ENCODE measurements at places on chromosomes 4 and X. TPM values are rescaled to one million over a fixed set of nuclear protein-coding genes. Genes with fewer than 3 reads are reported as not detected.

DNA sequence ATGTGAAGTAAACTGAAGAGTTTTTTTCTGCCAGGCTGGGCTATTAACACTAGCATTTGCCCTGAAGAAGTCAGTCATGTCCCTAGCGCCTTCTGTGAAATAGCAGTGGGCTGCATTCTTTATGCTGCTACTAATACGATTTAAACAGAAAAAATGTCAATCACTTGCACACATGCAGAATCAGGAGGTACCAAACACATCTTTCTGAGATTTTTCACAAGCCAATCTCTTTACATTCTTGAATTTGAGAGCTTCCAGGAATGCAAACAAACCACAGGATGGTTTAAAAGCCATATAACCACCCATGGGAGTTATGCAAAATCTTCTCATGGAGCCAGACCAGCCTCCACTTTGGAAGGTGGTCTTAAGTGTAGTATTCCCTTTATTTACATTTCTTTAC lies 220.1 kb downstream of the IQCM start:
- no peak for DNase-seq

GRCh38 chrX:9114245-9114644 lies 80.3 kb upstream of the FAM9B start:
- no peak for DNase-seq

GRCh38 chrX:29862126-29862677 lies 353.2 kb upstream of the MAGEB2 start:
- DNase-seq: no peak

GRCh38 chrX:721354-721753 lies 90.8 kb downstream of the SHOX start:
- no peak for DNase-seq

DNA sequence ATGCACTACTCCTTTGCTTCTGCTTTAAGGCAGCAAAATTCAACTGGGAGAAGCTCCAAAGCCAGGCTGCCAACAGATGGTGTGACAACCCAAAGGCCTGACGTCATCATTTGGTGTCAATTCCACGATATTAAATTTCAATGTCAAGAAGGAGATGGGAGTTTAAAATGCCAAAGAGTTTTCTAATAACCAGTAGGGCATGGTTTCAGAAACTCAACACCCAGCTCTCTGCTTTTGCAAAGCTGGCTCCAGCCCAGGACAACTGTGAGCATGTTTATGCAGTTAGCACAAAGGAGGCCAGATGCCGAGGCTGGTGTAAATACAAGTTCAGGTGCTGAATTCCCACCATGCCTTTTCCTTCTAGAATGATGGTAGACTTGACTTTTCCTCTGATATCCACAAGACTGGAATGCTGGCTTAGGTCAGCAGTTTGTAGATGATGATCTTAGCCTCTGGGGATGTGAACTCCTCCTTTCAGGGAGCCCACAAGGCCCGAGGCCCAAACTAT lies 67.3 kb downstream of the AFAP1 start:
- no peak for DNase-seq

The GAGE2A gene
- not detected for polyA plus RNA-seq

The VEGFC gene
- polyA plus RNA-seq: 4.7 TPM

GRCh38 chr4:169098532-169098931 lies 88.5 kb upstream of the CBR4 start:
- DNase-seq: no peak

GRCh38 chr4:9962611-9963314 lies 58.5 kb downstream of the SLC2A9 start:
- DNase-seq: no peak

GRCh38 chr4:69920874-69921273 lies 10.0 kb upstream of the CSN1S1 start:
- DNase-seq: no peak

- DNase-seq: no peak
Observed at GRCh38 chr4:172938072-172938829, 230.4 kb upstream of the GALNT7 start.

- DNase-seq: no peak
Observed at GRCh38 chrX:150870029-150870428, 28.4 kb downstream of the CD99L2 start.

- no peak for DNase-seq
Observed at GRCh38 chr4:85744950-85745349, 270.0 kb downstream of the ARHGAP24 start.

- peak; percentile 24 for DNase-seq
Observed at GRCh38 chrX:38282049-38282448, 45.3 kb downstream of the RPGR start.

- DNase-seq: no peak
Observed at GRCh38 chrX:1300449-1300848, 31.8 kb downstream of the CSF2RA start.

- no peak for DNase-seq
Observed at GRCh38 chr4:48636911-48637310, 143.2 kb downstream of the FRYL start.

The CT55 gene
- polyA plus RNA-seq: not detected

DNA sequence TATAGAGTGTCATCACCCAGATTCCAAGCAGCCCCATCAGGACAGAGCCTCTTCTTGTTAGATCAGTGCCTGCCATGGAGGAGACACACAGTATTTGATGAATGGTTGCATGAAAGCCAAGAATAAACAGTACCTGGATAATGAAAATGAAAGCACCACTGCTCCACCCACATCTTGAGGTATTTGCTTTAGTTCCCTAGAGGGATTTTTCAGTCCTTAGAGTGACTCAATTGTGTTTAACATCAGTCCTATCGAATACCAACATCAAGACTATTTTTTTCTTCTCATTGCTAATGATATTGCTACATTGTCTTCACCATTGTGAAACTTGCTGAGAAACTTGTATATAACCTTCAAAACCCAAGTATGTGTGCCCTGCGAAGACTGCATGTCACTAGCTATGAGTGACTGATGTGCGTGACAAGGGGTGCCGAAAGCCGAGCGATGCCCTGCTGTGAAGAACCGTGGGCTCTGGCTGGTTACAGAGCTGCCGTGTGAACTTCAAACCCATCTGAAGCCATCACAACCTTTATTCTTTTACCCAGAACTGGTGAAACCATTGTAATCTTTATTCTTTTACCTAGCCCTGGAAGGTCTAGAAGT lies 211.3 kb upstream of the FAT1 start:
- DNase-seq: no peak

DNA sequence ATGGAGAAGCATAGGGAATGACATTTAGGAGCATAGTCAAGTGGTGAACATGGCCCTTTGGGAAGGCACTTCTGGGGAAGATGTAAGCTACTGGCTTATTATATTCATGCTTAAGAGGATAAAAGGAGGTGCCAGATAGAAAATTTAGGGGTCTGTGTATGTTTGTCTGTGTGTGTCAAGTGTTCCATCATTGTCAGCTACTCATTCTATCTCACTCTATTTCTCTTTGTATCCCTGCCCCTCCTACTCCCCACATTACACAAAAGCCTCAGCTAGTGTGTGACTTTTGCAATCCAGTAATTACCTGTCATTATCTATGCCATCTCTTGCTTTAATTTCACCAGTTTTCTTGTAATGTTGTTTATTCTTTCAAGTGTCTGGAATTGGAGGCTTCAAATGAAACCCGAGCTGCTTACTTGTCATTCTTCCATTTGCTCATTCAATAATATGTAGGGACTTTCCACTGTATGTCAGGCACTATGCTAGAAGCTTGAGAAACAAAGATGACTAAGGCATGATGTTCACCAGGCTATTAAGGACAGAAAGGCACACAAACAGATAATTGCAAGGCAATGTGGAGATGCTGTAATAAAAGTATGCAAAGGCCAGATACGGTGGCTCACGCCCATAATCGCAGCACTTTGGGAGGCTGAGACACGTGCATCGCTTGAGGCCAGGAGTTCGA lies 229.8 kb upstream of the TEX13C start:
- DNase-seq: no peak

The USO1 gene
- polyA plus RNA-seq: 29.4 TPM

The NDNF gene
- polyA plus RNA-seq: 2.8 TPM

GRCh38 chr4:20572976-20573375 lies 127.3 kb upstream of the PACRGL start:
- DNase-seq: no peak

GRCh38 chrX:65866146-65866545 lies 173.7 kb downstream of the VSIG4 start:
- DNase-seq: no peak

DNA sequence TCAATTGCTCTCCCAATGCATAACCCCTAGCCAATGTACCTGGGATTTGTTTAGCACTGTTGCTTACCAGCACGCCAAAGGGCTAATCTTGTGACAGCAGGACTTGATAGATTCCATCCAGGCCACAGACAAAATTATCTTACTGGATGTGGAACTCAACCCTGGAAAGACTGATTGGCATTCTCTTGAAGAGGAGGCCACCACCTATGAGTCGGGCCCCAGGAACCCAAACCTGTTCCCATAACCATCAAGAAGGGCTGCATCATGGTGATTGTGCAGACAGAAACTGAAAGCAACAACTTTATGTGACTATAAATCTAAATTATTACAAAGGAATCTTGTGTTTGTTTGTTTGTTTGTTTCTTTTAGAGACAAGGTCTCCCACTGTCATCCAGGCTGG lies 19.9 kb upstream of the TMEM255A start:
- DNase-seq: no peak

- DNase-seq: no peak
Observed at GRCh38 chr4:30714408-30715031, 5.6 kb upstream of the PCDH7 start.

The CSAG2 gene
- not detected for polyA plus RNA-seq

The DUX4 gene
- polyA plus RNA-seq: not detected

- no peak for DNase-seq
Observed at GRCh38 chr4:26609868-26610267, 26.0 kb downstream of the TBC1D19 start.

The ITIH6 gene
- polyA plus RNA-seq: not detected

The CORIN gene
- polyA plus RNA-seq: 0.59 TPM

GRCh38 chr4:71221510-71222466 lies 117.0 kb upstream of the SLC4A4 start:
- DNase-seq: no peak

GRCh38 chr4:137389911-137390520 lies 142.3 kb downstream of the PCDH18 start:
- no peak for DNase-seq

DNA sequence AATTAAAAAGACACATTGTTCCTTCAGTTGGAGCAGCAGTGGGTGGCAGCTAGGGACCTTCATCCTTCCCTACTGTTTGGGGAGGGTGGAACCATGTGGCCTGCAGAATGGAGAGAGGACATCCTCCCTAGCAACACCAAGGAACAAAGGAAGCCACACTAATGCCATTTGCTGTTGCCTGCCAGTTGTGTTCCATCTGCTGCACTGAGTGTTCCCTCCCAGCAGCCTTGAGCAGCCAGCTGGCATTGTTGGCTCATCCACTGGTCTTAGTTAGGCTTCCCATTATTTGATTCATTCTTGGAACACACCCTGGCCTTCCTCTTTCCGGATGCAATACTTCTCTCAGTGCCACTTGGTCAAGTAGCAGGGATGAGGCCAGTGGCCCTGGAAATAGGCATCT lies 25.0 kb upstream of the HMGB3 start:
- peak; percentile 48 for DNase-seq

The C1GALT1C1 gene
- polyA plus RNA-seq: 16.6 TPM

DNA sequence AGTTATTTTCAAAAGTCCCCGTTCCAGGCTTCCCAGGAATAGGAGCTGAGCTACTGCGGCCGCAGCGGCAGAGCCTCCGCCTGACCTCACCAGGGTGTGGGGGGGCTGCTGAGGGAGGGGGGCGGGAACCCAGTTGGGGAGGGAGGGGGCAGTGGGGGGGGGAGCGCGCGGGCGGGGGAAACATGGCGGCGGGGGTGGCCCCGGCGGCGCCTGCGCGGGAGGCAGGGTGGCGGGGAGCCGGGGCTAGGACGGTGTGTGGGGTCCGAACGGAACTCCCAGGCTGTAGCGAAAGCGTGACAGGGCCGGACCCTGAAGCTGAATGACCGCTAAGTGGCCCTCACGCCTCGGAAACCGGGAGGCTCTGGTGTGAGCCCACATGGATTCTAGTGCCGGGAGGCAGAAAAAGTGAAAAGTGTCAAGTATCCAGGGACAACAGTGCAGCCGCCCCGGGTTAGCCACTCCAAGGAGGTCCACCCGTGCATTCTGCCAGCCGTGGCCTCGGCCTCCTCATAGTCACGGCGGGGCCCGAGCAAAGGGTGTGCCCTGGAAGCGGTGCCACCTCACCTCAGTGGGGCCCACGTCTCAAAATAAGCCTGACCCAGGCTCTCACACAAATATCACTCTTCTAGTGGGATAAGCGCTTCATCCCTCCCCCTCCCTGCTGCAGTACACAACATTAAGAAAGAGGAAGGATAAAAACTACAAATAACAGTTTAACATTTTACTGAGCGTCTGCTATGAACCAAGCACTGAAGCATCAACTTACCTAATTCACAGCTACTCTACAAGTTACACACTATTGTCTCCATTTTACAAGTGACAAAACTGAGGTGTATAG lies at the start of gene KLHL13:
Gene KLHL13 (minus strand): TSS at position 98 of the 838 bp plus-strand sequence. CDS start 88,337 bp downstream, outside the sequence.
- peak; percentile 41 for DNase-seq

The C4orf36 gene
- polyA plus RNA-seq: not detected

The HS3ST1 gene
- 1.5 TPM for polyA plus RNA-seq

GRCh38 chrX:48591255-48591791 lies 6.0 kb upstream of the WDR13 start:
- peak; percentile 73 for DNase-seq

GRCh38 chr4:104494822-104495559 lies at the start of gene CXXC4:
Gene CXXC4, minus strand, starts transcription at chr4:104494894. Its CDS starts 3,092 bp downstream, at chr4:104491802.
- DNase-seq: peak; percentile 82

- no peak for DNase-seq
Observed at GRCh38 chr4:182231496-182231895, 11.7 kb upstream of the TENM3 start.

DNA sequence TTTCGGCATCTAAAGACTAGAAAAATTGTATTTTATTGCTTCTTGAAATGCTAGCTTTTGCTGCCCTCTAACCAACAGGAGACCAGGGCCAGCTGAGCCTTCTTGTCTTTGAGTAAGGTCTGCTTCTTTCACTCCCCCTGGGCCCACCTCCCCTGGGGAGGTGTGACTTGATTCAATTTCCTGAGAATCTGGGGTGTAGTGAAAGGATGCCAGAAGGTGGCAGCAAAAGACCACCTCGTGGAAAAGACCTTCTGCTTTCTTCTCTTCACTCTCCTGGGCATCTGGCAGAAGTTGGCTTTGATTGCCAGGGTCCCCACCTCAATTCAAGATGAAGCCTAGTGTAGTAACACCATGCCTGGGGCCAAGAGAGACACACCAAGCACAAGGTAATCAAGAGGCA lies 96.5 kb upstream of the MAOA start:
- DNase-seq: peak; percentile 19

- peak; percentile 70 for DNase-seq
Observed at GRCh38 chr4:38026158-38026740, 66.1 kb downstream of the PTTG2 start.

DNA sequence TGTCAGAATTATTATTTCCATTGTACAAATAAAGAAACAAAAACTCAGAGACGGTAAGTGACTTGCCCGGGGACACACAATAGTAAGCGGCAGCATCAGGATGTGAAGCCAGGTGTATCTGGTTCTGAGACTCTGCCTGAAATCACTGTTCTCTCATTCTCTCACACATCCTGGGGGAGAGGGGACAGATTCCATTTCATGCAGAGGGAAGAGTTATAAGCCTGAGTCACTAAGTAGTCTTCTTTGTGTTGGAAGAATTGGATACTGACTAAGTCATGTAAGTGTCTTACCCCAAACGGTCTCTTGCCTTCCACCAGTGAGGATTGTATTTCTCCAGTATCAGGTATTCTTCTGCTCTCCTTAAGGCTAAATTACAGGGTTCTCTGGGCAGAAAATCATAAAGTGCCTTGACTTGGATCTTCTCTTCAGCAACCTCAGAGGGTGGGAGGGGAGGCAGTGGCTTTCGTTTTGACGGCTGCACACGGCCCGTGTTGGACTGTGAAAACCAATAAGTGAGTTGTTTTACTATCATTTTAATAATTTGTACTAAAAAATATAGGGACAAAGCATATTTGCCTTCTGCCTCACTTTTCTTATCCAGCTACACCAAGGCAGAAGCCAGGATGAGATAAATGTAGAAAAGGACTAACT lies 21.9 kb downstream of the TXK start:
- no peak for DNase-seq

Measured in adrenal gland (tissue), 19 donors.